ENCODE measurements at places on chromosomes 2 and 18.

DNA sequence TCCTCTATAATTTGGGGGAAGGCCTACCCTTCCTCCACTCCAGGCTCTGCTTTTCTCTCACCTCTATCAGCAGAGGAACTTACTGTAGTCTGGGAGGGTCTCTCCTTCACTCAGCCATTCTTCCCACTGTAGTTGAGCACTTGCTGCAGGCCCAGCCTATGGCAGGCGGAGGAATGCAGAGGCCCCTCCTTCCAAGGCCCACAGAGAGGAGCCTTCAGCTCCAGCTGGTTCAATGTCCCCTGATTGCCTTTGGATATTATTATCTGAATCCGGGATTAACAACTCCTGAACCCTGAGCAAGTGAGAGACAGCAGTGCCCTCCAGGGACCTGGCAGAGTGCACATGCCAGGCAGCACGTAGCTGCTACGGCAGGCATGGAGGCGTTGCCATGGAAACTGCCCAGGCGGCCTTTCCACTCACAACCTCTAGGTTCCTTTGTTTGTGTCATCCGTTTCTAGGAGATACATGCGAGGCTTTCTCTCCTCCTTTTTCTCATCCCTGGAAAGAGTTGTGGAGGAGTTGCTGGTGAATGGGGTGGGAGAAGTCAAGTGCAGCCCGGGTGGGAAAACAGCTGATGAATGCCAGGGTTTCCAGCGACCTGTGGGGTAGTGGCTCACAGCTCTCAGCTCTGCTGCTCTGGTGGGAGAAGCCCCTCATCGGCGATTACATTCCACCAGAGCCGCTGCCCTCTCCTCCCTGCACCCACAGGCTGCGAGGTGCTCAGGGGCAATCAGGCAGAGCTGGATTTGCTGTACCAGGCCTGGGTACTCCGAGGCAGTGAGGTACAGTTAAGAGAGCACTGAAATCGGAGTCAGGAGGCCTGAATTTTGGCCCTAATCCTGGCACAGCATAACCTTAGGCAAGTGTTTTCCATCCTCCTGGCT, 55.3 kb upstream of the HK2 start:
- DNase-seq, result no peak

GRCh38 chr2:41782306-41783158, 265.3 kb upstream of the PKDCC start:
- peak; percentile 25 for DNase-seq

DNA sequence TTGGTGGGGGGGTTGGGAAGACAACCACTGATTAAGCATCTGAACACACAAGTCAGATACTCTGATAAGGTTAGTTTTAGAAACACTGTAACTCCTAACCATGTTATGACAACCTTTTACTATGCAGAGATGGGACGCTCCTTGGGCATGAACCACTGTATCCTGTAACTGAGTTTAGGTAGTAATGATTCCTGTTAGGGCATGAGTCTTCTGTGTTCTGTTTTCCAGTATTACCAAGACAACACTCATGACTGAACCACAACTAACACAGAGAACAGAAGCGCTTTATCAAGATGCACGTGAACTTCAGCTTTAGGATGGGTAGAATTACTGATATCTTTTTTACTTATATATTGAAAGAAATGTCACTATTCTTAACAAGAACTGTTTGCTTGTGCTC, 14.1 kb upstream of the CREB1 start:
- no peak for DNase-seq

- peak; percentile 70 for DNase-seq
Observed at GRCh38 chr2:45935791-45936622, 284.5 kb downstream of the PRKCE start.

- no peak for DNase-seq
Observed at GRCh38 chr2:168731002-168731401, 71.4 kb upstream of the NOSTRIN start.

DNA sequence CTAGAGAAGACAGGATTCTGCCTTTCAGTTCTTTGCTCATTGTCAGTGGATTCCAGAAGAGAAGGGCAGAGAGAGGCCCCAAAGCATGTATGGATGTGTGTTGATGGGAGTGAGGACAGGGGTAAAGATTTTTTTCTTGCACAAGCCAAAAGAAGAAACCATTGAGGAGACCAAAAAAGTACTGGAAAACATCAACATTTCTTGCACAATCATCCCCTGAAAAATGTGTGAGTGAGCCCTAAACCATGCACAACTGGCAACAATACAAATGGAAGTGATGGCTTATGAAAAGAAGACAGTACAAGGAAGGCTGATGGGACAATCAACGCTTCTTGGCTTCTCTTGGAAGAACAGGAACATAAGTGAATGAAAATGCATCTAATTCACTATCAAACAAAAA, 5.6 kb upstream of the SMAD7 start:
- DNase-seq, result no peak

DNA sequence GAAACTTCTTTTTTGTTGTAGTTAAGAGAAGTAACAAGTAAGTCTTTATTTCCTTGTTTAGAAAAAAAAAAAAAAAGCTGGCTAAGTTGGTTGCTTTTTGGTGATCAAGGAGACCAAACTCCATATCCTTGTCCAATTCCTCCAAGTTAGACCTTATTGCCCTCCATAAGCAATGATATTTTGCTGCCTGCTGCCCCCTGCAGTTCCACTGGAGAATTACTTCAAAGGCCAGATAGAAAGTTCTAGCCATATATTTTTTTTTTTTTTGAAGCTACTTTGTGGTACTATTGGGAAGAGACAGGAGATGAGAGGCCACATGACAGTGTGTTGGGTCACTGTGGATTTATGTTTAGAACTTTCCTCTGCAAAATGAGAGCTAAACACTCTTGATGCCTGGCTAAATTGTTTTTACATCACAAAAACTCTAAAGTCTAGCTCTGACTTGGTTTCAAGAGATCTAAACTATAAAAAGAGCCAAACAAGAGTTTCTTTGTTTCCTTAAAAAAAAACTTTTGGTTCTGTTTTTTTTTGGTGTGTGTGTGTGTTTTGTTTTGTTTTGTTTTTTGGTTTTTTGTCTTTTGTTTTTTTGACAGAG, 80.7 kb upstream of the RASGRP3 start:
- peak; percentile 74 for DNase-seq

DNA sequence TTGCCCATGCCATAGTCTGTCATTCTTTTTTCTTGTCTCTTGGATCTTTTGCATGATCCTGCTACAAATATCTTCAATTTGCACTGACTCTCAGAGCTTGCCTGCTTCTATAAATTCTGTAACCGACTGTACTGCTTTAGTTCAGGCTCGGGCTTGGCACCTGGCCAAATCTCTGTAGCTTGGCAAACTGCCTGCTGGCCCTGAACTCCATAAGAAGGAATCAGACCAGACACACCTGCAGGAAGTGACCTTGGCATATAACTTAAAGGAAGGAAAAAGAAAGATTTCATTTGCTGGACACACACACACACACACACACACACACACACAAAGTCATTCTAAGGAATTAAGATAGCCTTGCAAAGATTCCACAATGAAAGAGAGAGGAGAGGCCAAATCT, 291.2 kb upstream of the DDX18 start:
- DNase-seq, result no peak

GRCh38 chr2:235868224-235868623, 300.0 kb downstream of the GBX2 start:
- DNase-seq, result no peak

- DNase-seq, result no peak
Observed at GRCh38 chr18:10247021-10247741, 207.3 kb upstream of the APCDD1 start.

DNA sequence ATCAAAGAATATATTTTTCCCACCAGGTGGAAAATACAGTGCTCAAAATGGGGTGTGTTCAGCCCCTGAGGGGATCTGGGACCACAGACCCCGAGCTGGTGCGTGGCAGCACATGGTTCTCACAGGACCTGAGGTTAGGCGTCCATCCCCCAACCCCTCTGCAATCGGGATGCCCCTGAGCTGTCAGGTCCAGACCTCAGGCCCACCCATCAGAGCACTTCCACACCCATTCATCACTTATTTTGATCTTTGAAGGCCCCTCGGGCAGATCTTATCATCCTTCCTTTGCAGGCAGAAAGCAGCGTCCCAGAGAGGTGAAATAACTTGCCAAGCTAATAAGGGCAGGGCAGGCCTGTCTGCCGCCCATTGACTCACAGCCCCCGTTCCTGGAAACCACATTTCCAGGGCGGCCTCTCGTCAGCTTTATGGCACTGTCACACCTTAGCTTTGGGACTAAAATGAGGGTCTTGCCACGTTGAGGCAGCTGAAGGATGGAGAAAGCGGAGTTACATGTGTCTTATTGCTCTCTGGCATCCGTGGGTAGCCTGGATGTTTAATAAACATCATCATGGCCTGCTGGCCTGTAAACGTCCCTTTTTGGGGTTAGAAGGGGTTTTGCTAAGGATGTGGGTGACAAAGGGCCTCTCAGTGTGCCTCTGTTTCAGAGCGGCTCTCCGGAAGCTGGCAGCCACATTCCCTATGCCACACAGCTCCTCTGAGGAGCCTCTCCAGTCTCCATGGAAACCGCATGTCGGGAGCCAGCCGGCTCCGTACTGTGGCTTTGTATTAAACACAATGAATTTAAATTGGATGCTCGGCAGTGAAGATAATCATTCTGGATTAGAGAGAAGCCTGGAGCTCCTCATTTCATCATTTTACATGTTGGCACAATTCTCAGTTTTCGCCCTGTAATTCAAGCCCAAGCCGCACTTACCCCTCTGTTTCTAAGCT, 58.3 kb upstream of the MAPRE3 start:
- DNase-seq, result no peak

DNA sequence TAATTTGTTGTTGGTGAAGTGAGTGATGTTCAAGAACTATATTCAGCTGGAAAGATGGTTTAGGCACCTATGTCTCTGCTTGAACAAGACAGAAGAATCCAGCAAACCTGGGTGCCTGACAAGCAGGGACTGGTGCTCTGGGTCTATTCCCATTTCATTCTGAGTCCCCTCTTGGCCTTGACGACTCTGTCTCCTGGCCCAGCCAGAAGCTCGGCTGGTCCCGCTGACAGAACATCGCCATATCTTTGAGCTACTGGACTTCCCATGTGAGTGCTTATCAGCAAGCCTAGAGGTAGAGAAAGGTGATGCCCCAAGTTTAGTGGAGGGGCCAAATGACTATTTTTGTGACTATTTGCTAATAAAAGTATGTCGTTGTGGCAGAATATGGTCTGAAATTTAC, 48.2 kb downstream of the SDC1 start:
- DNase-seq, result no peak

GRCh38 chr18:8339952-8340351, 269.3 kb upstream of the RAB12 start:
- DNase-seq, result no peak

DNA sequence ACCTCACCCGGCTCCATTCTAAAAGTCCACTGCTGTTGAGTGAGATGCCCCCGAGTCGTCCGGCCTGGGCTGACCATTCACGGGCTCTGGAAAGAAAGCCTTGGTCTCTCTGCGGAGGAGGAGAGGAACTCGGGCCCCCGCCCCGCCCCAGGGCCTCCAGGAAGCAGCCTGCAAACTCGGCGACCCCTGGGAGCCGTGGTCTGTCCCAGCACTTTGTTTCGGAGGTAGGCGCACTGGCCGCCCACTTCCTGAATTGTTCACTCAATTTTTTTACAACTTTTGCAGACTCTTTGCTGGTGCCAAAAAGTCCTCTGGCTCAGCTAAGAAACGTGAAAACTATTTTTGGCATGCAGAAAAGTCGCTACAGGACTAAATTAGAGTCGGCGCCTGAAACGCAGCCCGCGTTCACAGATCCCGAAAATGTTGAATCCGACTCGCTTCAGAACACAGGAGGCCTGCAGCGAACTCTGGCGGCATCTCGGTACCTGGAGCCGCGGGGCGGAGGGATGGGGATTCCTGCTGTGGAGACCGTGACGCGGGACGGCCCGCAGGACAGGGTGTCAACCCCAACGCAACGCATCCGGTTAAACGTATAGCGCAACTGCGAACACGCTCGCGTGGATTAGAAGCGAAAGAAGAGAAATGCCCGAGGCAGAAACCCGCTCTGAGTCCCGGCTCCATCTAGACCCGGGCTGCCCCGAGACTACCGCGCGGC, 1.5 kb downstream of the PXDN start:
- peak; percentile 44 for DNase-seq

GRCh38 chr2:143261986-143262385, 132.8 kb downstream of the ARHGAP15 start:
- DNase-seq, result peak; percentile 52

GRCh38 chr18:63917817-63918216, 10.1 kb downstream of the SERPINB10 start:
- no peak for DNase-seq

GRCh38 chr2:230901006-230901405, 24.0 kb downstream of the GPR55 start:
- DNase-seq, result no peak

- DNase-seq, result no peak
Observed at GRCh38 chr18:23115683-23116096, 19.6 kb upstream of the CABLES1 start.

GRCh38 chr2:58930537-58930936, 689.4 kb upstream of the FANCL start:
- no peak for DNase-seq

DNA sequence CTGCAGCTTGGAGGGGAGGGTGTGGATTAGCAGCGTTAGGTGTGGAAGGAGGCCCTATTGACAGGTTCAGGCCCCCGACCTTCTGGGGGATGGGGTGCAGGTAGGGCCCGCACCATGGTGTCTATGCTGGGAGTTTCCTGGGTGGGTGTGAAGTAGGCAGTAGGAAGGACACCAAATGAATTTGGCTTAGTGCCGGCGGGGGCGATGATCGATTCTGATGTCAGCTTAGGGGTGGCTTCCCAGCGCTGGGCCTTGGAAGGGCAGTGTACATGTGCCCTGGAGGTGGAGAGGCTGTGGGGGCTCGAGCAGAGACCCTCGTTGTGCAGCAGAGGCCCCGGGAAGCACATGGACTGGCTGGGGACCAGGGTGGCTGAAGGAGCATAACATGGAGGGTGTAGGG, 21.6 kb downstream of the DCDC2C start:
- DNase-seq, result no peak

DNA sequence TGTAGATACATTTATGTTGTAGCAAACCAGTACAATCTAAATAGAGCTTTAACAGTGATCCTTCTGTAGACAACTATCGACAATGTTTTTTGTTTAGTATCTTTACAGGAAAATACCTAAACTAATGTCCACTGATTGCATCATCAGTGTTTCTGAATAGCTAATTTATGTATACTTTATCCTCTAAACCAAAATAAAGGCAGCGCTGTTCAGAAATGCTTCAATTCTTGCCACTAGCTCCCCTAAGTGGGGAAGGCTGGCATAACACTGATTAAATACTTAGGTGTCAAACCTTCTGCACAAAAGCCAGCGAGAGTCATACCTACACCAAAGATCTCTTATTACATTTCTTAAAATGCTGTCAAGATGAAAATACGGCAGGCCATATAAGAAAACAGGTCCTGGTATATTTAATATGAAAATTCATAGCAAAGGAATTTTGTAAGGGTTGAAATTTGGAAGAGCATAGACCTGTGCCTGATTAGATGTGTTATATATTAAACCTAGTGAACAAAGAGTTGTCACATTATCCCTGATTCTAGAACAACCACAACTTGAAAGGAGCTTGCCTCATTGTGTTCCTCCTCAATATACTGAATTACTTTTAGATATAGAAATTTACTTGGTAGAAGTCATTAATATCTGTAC, 1693.4 kb upstream of the SLC39A10 start:
- no peak for DNase-seq

- DNase-seq, result no peak
Observed at GRCh38 chr18:43160509-43160908, 45.0 kb upstream of the RIT2 start.

GRCh38 chr18:69567813-69568488, 167.3 kb downstream of the DOK6 start:
- DNase-seq, result no peak

All from activated T-cell treated with anti-CD3 and anti-CD28 coated beads, Interleukin-2, amount 50 U/mL, for 48 hours (primary cell).